IMR-90 (cell line): ENCODE measurements at places on chromosomes 5 and 9.

GRCh38 chr9:133148199-133149129, 15.2 kb downstream of the GBGT1 start:
- DNase-seq: peak; percentile 38

GRCh38 chr5:179311091-179311470, 34.2 kb downstream of the ADAMTS2 start:
- DNase-seq: no peak

DNA sequence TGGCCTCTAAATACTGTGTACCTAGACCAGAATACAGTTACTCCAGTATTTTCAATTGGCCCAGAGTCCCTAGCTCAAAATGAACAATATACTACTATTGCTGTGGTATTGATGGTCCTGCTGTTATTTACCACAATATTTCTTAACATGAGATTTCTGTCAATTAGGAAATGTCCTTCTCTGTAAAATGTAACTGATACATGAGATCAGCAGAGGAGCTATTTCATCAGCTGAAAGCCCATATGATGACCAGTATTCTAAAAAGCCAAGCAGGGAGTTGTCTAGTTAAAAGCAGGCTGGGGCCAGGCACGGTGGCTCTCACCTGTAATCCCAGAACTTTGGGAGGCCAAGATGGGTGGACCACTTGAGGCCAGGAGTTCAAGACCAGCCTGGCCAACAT, 187.7 kb upstream of the PTGER4 start:
- no peak for DNase-seq

GRCh38 chr9:126125177-126125576, 201.5 kb upstream of the MVB12B start:
- DNase-seq: no peak

- no peak for DNase-seq
Measured at GRCh38 chr5:14306329-14306815, 163.2 kb downstream of the TRIO start.
